HAP-1 (cell line): ENCODE measurements at places on chromosomes 5 and 9.

- no peak for DNase-seq
These were observed 30.1 kb upstream of the PDE8B start for GRCh38 chr5:77180167-77181081.

GRCh38 chr5:78527054-78527859 is 121.3 kb downstream of the LHFPL2 start:
- no peak for DNase-seq

- DNase-seq: no peak
These were observed 33.1 kb downstream of the CRB2 start for GRCh38 chr9:123389070-123389469.

GRCh38 chr5:54785729-54786591 is 199.4 kb downstream of the ESM1 start:
- DNase-seq: no peak

- DNase-seq: no peak
These were observed 8.1 kb downstream of the SLC12A7 start for GRCh38 chr5:1103505-1104326.

GRCh38 chr5:68214482-68215207 is 911 bp upstream of the PIK3R1 start:
- DNase-seq: peak; percentile 31

- no peak for DNase-seq
These were observed 16.0 kb downstream of the SLC36A1 start for GRCh38 chr5:151463137-151464029.

GRCh38 chr5:57408714-57409113 is 73.9 kb downstream of the ACTBL2 start:
- no peak for DNase-seq

DNA sequence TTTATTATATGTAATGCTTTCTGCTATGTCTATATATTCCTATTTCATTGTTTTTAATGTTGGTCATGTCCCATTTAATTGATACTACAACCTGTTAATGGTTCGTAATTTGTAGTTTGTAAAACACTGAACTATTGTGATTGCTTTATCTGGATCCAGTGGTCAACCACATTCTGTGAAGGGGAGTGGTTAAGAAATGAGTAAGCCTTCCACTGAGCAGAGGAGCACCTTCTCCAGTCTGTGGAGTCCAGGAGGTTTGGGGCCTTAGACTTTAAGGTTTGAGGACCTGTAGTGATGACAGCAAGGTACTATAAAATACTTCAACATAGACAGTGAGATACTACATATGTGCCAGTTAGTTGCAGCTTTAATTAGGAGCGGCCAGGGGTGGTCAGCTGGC is 67.7 kb upstream of the RAD23B start:
- no peak for DNase-seq

DNA sequence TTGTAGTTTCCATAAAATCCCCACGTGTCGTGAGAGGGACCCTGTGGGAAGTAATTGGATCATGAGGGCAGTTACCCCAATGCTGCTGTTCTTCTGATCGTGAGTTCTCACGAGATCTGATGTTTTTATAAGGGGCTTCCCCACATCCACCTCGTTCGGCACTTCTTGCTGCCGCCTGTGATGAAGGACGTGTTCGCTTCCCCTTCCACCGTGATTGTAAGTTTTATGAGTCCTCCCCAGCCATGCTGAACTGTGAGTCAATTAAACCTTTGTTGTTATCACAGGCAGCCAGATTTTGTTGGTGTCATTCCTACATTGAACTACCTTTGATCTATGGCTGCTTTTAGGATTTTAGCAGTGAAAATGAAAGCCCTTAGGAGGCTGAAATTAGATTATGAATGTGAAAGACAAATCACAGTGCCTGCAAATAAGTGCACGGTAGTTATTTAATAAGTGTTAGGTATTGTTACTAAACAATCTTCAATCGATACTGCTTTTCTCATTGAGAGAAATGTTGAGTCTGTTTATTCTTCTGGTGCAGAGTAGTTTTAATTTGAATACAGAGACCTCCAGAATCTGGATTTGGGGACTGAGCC is 68.0 kb upstream of the C6 start:
- DNase-seq: no peak

- DNase-seq: no peak
These were observed 300.0 kb upstream of the VLDLR start for GRCh38 chr9:2321523-2322148.

- DNase-seq: no peak
These were observed 617.8 kb upstream of the DMAC1 start for GRCh38 chr9:8417341-8417740.

- DNase-seq: no peak
These were observed 11.2 kb downstream of the FAM240B start for GRCh38 chr9:38708759-38709158.

DNA sequence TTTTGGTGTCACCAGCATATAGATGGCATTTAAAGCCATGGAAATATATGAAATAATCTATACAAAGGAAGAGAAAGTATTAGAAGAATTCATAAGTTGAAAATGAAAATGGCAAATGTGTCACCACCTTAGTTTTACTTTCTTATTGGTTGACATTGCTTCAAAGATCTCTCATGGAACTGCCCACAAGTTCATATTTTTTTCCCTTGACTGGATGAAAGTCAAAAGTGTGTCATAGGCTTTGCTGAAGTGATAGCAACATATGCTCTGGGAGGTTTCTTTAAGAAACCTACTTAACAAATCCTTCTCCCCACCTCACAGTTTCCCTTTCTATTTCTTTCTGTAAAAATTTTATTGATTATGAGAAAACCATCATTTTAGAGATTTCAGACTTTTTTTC is 127.2 kb downstream of the VPS13A start:
- no peak for DNase-seq

- no peak for DNase-seq
These were observed 15.7 kb upstream of the RNF180 start for GRCh38 chr5:64149857-64150521.

DNA sequence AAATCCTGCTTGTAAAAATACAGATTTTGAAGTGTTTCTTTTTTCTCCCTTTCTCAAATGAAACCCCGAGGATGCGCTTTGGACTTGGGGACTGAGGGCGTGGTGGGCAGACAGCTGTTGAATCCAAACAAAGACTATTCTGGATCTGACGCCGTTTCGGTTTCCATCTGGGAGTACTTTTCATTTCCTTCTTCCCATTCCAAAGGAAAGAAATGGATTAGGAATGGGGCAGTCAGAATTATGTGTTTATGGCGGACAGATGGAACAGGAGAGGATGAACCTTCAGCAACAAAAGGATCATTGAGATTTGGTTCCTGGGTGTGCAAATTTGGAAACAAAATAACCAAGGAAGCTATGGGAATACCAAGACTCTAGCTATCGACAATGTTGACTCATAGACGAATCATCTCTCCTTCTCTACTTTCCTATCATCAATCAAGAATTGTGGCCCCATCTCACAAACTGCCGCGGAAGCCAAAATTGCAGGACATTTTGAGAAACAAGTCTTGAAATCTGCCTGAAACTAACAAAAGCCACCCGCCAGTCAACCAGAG is 300.6 kb downstream of the PARP8 start:
- no peak for DNase-seq

- DNase-seq: no peak
These were observed 105.9 kb downstream of the RFX3 start for GRCh38 chr9:3419893-3420292.
